ENCODE measurements at places on chromosomes 12 and 14. TPM values are rescaled to one million over a fixed set of nuclear protein-coding genes. Genes with fewer than 3 reads are reported as not detected.

The PLEKHD1 gene
- 0.01 TPM for polyA plus RNA-seq

DNA sequence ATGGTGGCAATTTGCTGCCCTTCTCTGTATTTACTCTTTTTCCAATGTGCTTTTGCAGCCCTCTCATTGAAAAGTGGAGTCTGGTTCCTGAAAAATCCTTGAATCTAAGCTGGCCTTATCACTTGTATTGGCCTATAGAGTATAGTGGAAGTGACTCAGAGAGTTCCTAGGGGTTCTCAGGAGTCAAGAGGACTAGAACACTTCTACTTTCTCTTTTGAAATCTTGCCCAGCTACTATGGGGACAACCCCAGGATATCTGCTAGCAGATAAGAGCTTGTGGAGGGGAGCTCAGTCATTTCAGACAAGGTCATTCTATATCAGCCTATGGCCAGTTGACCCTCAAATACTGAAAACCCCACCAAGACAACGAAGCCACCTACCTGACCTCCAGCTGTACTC lies 26.7 kb upstream of the WSCD2 start:
- DNase-seq: no peak

The PTPN6 gene
- polyA plus RNA-seq: 0.27 TPM

- no peak for DNase-seq
Measured at GRCh38 chr14:78673845-78674244, 503.7 kb downstream of the NRXN3 start.

DNA sequence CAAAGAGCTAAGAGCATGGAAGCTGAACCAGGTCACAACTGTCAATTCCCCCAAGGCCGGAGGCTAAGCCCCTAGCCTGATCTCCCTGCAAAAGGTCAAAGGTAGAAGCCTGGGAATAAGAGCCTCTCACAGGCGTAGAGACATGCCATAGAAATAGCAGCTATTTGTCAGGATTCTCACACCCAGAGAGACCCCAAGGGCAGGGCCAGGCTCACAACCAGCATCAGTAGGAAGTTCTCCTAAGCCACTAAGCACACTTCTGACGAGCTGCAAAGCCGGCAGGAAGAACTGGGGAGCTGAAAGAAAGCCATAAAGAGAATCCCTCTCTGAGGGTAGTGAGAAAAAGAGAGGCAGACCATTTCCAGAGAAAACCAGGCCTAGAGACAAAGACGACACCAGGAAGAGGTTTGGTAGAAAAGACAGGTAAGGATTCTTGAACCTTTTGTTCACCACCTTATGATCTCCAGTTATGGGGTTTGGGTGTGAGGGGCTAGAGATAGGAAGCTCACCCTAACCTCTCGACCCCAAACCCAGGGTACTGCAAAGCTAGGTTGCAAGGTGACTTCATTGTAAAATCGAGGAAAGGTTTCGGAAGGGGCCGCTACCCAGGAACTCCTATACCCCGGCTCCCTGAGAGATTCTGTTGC lies 1.0 kb downstream of the SMARCC2 start:
- DNase-seq: no peak

DNA sequence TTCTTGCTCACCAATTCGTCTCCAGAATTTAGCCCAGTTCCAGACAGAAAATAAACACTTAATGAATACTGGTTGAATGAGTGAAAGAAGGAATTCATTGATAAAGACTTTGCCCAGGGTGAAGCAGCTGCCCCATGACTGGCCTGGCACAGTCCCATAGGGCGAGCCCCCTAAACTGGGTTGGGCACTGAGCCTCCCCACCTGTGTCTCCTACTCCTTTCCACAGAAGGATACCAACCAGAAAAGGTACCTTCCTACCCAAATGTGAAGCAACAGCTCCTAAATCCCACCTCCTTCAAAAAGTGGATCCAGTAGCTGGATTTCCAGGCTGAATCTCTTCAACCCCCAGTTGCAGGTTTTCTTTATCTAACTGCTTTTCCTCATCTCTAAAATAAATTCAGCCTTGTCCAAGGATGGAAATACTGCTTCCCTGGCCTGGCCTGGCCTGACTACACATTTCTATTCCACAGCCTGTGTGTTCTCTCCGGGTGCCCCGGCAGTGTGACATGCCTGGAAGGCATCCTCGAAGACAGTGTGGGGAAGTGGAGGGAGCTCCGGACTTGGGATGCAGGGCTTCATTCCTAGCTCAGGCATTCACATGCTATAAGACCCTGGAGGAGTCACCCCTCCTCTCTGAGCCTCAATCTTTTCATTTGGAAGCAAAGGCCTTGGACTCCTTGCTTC lies 7.6 kb downstream of the KRT3 start:
- no peak for DNase-seq

The GPRC5A gene
- 230 TPM for polyA plus RNA-seq

Data from BJ (cell line).